AG08396 (cell line): ENCODE measurements at places on chromosomes 16 and 17.

- DNase-seq = no peak
Measured at GRCh38 chr17:73833775-73834488, 189.7 kb upstream of the SDK2 start.

DNA sequence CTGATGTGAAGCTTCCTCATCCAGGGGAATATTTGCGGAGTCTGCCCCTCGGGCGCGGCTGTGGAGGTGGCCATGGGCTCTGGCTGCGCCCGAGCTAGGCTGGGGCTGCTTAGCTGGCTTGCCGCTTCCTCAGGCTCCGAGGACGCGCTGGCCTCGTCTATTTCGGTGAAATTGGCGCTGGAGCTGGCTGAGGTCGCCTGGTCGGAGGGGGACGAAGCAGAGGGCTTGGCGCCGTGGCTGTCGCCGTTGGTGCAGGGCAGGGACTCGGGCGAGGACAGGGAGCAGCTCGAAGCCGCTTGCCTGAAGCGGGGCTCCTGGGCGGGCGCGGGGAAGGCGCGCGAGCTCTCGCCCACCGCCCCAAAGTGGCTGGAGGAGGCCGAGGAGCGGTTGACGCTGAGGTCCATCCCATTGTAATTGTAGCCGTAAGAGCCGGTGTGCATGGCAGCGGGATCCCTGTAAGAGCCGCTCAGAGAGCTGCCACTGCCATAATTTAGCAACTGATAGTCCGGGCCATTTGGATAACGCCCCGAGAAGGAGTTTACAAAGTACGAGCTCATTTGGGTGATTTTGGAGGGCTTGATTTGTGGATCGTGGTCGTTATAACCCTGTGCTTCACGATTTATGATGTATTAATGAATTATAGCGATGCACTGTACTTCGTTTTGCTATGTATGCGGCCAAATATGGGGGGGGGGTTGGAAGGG is at the start of gene HOXB5:
Gene HOXB5, minus strand, starts transcription at position 654 of the 704 bp plus-strand sequence. Its CDS starts 97 bp downstream, at position 557.
- no peak for DNase-seq

GRCh38 chr17:81509207-81509971 is 3.2 kb downstream of the ACTG1 start:
- no peak for DNase-seq

- DNase-seq = no peak
Measured at GRCh38 chr16:82605076-82605475, 21.7 kb upstream of the CDH13 start.

DNA sequence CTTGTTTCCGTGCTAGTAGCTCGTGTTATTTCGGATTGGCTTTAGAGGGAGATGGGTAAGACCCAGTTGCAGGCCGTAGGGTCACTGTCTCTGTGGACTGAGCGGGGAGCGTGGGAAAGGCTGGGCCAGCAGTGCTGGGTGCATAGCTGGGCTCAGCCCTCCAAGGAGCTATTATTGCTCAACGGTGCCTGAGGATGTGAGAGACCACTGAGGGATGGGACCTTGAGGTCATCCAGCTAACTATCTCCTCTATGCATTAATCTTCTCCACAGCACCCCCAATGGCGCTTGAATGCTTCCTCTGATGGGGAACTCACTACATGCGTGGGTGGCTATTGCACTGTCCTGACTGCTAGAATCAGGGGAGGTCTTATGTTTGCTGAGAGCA is 126.1 kb upstream of the FOXF1 start:
- DNase-seq = no peak

- peak; percentile 46 for DNase-seq
Measured at GRCh38 chr16:4372578-4373355, 1.1 kb downstream of the VASN start.

GRCh38 chr16:85948138-85948509 is 49.2 kb downstream of the IRF8 start:
- DNase-seq = no peak

DNA sequence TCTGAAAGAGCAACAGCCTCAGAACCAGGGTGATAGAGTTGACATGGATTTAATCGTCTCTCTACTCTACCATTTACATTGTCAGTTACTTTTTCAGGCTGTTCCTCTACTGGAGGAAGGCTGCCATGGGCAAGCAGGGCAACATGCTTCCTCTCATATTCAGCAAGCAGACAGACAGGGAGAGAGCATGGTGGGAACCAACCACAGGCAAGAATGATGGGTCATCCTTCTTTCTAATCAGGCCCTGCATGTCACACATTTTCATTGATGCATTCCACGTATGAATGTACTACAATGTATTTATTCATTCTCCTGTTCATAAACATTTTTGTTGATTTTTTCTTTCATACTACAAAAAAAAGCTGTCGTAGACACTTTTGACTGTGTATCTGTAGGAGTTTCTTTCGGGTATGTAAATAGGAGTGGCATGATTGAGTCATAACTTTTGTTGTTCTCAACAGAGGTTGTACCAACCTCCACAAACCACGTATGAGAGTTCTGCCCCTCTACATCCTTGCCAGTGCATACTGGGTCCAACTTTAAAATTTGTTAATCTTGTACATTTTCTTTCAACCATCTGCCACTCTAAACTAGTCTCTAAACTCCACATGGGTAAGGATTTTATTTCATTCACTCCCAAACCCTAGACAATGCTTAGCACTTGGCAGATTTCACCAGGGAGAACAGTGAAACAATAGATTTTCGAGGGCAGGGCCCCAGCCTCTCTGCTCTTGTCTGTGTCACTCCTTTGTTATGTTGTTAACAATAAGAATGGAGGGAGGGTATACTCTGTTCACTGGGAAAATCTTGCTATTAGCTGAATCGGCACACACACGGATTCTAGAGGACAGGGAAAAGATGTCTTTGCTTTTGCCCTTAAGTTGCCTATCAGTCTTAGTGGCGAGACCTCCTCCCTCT is 58.7 kb downstream of the CMC2 start:
- no peak for DNase-seq

DNA sequence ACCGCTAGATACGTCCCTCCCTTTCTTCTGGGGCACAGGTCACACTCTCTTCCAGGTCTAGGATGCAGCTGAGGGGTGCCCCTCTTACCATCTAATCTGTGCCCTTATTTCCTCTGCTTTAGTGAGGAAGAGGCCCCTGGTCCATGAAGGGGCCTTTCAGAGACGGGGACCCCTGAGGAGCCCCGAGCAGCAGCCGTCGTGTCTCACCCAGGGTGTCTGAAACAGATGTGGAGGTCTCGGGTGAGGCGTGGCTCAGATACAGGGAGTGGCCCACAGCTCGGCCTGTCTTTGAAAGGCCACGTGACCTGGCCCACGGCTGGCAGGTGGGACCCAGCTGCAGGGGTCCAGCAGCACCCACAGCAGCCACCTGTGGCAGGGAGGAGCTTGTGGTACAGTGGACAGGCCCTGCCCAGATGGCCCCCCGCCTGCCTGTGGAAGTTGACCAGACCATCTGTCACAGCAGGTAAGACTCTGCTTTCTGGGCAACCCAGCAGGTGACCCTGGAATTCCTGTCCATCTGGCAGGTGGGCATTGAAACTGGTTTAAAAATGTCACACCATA is 15.6 kb downstream of the SCGB1C2 start:
- DNase-seq = no peak

- DNase-seq = no peak
Measured at GRCh38 chr17:42373896-42374295, 14.3 kb downstream of the STAT3 start.

DNA sequence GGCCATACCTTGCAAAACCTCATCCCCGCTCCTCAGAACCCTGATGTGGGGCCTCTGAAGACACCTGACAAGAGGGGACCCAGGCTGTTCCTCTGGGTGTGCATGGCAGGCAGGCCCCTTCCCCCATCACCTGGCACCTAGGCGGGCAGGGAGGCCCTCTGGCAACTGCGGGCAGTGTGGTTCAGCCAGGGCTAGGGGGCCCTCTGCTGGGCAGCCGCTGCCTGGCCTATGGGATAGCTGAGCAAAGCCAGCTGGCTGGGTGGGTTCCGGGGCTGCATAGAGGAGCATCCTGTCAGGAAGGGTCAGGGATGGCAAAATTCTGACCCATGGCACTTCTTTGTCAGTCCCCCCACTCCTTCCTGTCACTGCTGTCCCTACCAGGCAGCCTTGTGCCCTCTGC is 228.7 kb upstream of the ASIC2 start:
- DNase-seq = no peak

DNA sequence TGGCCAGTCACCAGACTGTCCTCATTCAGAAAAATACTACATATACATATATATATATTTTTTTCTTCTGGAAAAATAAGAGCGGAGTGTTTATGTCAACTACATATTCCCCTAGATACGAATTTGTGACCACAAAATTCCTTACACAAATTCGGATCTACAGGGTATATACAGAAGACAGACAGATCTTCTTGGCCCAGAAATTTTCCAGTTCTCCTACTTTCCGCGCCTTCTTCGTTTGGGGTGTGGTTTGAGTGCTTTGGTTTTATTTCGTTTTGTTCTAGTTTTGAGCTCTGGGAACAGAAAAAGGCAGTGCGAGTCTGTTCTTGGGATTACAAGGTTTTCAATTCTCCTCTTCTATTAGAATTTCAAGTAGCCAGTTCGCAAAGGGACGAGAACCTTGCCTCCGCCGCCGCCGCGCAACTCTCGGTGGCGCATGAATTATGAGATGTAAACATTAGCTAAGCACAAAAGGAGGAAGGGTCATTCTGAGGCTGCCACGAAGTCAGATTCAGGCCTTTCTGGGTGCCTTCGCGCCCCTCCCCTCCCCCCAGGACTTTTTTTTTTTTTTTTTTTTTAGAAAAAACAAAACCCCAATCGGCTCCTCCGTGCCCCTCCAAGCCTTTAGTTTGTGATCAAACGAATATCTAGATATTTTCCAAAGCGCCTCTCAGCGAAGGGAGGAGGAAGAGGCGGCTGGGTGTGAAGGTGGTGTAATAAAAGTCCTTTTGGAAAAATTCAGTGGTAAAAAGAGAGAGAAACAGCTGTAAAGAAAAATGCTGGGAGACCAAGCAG is 1.8 kb upstream of the HOXB4 start:
- DNase-seq = no peak

DNA sequence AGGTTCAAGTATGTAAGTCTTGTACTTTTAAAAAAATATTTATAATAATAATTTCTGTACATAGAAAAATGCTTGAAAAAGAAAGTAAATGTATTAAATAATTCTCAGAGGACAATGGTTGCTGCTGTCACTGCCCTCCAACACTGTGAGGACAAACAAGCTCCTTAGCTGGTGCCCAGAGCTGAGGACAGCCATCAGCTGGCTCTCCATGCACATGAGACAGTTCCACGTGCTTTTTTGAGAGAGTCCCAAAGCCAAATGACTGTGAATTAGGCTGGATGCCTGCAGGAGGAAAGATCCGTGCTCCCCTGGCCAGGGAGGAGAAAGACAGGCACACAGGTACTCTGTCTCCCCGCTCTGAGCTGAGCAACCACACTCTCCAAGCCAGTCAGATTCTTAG is 115.5 kb upstream of the IRX5 start:
- no peak for DNase-seq

DNA sequence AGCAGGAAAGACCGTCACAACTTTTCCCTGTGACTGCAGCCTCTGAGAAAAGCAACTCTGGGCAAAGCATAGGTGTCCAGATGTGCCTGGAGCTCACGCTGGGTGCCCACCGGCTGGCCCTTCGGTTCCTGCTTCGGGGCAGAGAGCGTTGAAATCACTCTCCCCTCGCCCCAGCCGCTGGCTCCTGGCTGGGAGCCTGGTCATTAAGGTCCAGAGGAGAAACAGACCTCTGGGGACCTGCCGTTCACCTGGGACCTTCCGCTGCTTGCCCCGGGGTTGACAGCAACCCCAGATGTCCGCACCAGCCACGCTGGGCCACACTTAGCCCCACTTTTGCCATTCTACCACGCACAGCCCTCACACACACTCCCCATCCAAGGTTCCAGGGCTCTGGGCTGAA is 13.1 kb downstream of the MRM3 start:
- DNase-seq = no peak

GRCh38 chr17:55576996-55577586 is 65.8 kb upstream of the SMIM36 start:
- DNase-seq = peak; percentile 36

- DNase-seq = no peak
Measured at GRCh38 chr17:17080781-17081180, 38.5 kb downstream of the MPRIP start.

- no peak for DNase-seq
Measured at GRCh38 chr17:59097876-59098275, 8.8 kb downstream of the TRIM37 start.

DNA sequence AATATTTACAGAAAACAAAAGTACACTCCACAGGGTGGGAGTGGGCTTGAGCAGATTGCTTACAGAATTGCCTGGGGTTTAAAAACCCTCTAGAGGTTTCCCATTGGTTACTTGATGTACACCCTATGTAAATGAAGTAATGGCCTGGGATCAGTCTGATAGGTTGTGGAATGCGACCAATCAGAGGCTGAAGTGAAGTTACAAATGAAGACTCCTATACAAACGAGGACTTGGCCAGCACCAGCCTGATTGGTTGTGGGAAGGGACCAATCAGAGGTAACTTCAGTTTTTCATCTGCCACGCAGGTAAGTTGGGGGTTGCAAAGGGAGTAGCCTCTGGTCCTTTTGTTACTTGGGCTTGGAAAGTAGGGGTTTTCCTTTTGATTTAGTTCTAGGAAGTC is 8.8 kb downstream of the EEF2K start:
- no peak for DNase-seq

DNA sequence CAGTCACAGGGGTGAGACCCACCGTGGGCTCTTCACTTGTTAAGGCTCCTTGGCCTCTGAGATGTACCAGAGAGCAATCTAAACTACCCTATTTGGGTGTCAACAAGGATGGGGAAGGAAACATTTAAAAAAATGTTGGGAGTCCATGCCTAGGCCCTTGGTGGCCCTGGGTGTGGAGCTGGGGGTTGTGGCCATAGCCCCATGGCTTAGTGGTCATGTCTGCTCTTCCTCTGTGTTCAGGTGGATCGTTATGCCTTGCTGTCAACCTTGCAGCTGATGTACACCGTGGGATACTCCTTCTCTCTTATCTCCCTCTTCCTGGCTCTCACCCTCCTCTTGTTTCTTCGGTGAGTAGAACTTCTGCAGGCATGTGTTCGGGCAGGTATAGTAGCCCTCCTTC is 28.5 kb downstream of the GLP2R start:
- DNase-seq = no peak

- no peak for DNase-seq
Measured at GRCh38 chr16:83849421-83849820, 41.6 kb downstream of the HSBP1 start.

- no peak for DNase-seq
Measured at GRCh38 chr17:68290268-68290954, 516 bp downstream of the SLC16A6 start.

- peak; percentile 89 for DNase-seq
Measured at GRCh38 chr17:73291260-73291801, 20.5 kb downstream of the CDC42EP4 start.

- DNase-seq = peak; percentile 28
Measured at GRCh38 chr17:20187049-20187448, 177.9 kb downstream of the SPECC1 start.
